ENCODE measurements at places on chromosomes 3 and 15.

GRCh38 chr3:169750665-169751064 lies 14.2 kb downstream of the TERC start:
- DNase-seq: no peak

- peak; percentile 96 for DNase-seq
Observed at GRCh38 chr3:170869645-170870593, at the start of gene RPL22L1. Gene RPL22L1, minus strand, starts transcription at chr3:170870195. Its CDS starts 28 bp downstream, at chr3:170870167.

- no peak for DNase-seq
Observed at GRCh38 chr3:43964640-43965039, 273.9 kb downstream of the ABHD5 start.

- DNase-seq: no peak
Observed at GRCh38 chr15:38547255-38547997, 17.2 kb downstream of the RASGRP1 start.

DNA sequence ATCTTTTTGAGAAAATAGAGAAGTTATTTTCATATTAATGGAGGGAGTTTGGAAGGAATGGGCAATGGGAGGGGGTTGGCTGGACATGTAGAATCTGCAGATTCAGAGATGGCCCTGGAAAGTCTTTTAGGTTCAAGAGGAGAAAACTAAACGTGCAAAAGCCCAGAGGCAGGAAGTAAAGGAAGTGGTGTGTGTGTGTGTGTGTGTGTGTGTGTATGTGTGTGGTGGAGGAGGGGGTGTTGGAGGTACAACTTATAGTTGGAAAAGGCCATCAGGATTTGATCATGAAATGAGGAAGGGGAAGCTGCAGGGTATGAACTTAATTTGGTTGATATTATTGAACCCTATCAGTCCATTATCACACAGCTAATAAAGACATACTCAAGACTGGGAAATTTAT lies 5.6 kb upstream of the LPP start:
- no peak for DNase-seq

GRCh38 chr3:158430448-158430847 lies 140.5 kb upstream of the MLF1 start:
- no peak for DNase-seq

- no peak for DNase-seq
Observed at GRCh38 chr3:125462722-125463299, 57.2 kb downstream of the SNX4 start.

DNA sequence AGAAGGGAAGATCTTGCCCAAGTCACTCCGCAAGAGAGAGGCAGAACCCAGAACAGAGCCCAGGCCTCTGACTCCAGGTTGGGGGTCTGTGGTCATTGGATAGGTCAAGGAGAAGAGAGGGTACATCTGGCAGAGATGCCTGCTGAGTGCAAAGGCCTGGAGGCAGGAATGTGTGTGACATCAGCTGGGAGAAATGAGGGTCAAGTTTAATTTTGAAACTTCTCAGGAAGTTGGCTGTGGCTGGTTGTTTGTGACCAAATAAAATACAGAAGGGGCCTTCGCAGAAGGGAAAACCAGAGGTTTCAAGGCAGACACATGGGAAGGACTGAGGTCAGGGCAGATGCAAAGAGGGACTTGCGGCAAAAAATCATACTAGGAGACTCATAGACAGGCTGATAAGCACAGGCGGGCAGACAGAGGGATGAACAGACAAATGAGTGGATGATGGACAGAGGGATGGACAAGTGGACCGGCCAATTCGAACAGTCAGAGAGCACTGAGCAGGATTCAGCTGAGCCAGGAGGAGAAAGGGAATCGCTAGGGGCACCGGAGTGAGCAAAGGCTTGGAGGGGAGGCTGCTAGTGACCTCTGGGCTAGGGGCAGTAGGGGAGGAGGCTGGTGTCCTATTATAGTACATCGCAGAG lies 28.8 kb upstream of the CACNA2D2 start:
- DNase-seq: no peak

- no peak for DNase-seq
Observed at GRCh38 chr15:93196135-93196670, 107.2 kb upstream of the RGMA start.

DNA sequence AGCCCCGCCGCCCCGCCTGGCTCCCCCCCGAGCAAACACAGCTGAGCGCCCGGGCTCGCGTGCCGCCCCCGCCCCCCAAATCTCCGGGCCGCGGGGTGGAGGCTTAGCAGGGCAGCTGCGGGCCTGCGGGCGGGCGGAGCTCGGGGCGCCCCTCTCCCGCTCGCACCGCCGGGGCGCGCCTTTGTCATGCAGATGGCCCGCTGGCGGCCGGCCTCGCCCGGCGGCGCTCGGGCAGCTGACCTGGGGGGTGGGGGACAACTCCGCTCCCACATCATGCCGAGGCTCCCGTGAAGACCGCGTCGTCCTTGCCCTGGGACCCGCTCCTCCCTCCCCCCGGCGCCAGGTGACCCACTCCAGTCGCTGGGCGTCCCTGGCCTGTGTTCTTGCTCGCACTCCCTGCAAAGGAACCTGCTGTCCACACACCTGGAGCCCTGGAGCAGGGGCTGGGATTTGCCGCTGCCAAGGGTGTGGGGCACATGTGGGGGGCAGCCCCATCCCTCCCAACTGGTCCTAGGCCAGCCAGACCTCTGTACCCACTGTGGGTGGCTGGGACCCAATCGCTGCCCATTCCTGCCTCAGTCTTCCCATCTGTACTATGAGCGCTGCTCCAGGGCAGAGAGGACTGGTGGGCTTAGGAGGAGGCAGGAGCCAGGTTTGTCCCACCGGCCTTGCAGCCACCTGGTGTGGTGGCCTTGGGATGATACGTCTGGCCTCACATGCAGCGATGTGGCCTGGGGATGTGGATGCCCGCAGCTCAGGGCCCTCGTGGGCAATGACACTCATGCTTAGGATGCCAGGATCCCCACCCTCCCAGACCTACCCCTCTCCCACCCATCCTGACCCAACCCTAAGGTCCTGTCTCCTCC lies 33.5 kb downstream of the DNAJB8 start:
- no peak for DNase-seq

GRCh38 chr3:50523279-50523811 lies 19.9 kb upstream of the CACNA2D2 start:
- DNase-seq: no peak

GRCh38 chr3:66104535-66104934 lies 65.8 kb upstream of the MAGI1 start:
- DNase-seq: no peak

GRCh38 chr3:67710396-67710795 lies 56.0 kb upstream of the SUCLG2 start:
- DNase-seq: no peak

DNA sequence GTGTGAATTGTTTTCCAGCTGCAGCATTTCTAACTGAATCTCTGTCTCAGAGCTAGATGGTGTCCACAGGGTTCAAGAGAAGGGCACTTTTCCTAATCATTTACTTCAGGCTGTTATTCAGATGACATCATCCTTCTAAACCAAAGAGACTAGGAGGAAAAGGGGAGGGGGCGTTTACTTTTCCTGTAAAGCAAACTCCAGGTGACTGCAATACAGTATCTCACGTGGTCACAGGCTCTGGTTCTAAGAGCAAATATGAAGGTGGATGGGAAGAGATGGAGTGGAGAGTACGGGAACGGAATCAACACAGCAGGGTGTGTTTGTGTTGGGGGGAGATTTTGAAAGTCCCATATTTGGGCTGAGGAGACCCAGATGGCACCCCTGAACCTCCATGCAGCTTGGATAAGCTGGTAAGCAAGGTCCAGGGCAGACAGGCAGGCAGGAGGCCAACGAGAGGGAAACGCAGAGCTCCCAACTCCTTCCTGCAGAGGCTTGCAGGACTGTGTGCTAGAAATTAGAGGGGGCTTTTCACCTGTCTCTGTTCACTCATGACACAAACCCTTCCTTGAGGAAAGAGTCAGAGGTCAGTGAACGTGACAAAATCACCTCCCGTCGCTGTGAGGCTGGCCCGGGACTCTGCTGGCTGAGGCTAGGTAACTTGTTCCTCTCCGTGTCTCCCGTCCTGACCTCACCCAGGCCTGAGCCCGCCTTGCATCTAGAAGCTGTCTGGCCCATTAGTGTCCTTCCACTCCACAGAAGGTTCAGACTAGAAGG lies 151.2 kb downstream of the OPA1 start:
- no peak for DNase-seq

DNA sequence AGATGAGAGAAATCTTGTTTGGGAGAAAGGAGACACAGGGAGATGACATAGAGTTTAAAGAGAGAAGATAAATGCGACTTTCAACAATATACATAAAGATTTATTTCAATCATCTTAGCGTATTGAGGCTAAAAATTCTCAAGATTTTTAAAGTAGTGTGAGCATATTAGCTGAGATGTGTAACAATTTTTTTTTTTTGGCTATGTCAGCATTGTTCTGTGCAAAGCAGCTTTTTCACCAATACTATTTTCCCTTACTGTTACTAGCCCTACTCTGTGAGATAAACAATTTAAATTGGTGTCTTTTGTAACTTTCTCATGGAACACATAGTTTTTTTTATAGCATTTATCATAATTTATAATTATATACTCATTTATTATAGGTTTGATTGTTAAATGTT lies 185.2 kb upstream of the ZNF385D start:
- DNase-seq: no peak

DNA sequence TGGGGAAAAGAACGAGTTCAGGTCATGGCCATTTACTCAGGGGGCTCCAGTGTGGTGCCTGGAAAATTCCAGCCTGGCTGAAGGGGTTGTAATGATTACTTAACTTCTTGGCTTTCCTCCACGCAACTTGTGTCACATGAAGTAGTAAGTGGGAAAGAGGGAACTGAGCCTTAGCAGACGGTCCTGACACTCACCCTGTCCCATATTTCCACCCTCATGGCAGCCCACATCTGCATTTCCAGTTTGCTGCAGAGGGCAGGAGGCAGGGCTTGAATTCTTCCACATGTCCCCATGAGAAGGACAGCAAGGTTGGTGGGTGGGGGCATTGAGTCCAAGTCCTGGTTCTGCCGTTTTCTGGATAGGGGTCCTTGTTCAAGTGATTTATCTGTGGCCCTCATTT lies 7.8 kb upstream of the CAMP start:
- DNase-seq: no peak

- no peak for DNase-seq
Observed at GRCh38 chr3:42717306-42717705, 14.7 kb upstream of the HHATL start.

GRCh38 chr3:126414961-126415660 lies 20.4 kb downstream of the CFAP100 start:
- no peak for DNase-seq

DNA sequence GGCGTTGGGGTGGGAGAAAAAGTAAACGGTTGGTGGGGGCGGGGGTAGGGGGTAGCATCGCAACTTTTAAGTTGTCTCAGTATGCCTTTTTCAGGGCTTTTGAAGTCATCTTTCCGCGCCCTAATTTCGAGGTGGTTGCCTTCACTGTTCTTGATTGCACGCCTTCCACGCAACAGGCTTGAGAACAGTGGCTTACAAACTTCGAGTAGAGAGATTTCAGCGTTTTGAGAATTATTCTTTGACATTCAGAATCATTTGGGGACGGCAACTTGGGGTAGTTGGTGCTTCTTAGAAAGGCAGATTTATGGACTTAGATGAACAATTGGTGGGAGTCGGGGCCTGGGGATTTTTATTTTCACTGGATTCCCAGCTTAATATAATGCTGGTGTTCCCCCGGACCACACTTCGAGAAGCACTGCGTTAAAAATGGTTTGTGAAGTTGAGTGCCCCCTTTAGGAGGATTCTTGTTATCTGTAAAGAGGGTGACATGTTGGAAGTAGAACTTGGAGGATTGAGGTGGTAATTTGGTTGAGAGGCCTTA lies 880 bp downstream of the PPP4R2 start:
- peak; percentile 41 for DNase-seq

- no peak for DNase-seq
Observed at GRCh38 chr3:147406028-147406931, at the start of gene ZIC4. Gene ZIC4, minus strand, starts transcription at chr3:147406543. Its CDS starts 3,746 bp downstream, at chr3:147402797.

GRCh38 chr15:98503970-98504369 lies 144.4 kb upstream of the IGF1R start:
- DNase-seq: no peak

DNA sequence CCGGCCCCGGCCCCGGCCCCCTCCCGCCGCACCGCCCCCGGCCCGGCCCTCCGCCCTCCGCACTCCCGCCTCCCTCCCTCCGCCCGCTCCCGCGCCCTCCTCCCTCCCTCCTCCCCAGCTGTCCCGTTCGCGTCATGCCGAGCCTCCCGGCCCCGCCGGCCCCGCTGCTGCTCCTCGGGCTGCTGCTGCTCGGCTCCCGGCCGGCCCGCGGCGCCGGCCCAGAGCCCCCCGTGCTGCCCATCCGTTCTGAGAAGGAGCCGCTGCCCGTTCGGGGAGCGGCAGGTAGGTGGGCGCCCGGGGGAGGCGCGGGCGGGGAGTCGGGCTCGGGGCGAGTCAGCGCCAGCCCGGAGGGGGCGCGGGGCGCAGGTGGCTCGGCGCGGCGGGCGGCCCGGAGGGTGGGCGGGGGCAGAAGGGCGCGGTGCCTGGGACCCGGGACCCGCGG lies 352 bp downstream of the CHRD start:
- DNase-seq: peak; percentile 8

DNA sequence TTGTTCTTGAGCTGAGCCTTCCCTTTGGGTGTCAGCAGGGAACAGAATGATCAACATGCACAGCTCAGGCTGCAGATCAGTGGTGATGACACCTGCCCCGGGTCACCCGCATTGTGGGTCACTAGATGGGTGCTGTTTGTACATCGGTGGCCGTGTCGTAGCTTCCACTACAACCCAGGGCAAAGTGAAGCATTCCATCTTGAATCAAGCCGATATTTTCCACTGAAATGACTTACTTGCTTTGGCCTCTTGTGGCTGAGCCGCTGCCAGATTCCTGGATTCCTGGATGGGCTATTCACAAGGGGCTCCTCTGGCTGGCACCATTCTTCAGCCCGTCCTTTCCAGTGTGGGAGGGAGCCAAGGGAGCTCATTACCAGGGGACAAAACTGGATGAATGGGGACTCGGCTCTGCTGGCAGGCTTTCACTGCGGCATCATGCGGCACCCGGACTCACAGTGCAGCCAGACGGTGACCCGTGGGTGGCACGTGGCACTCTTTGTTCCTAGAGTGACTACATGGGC lies 65.6 kb downstream of the SLCO3A1 start:
- no peak for DNase-seq

DNA sequence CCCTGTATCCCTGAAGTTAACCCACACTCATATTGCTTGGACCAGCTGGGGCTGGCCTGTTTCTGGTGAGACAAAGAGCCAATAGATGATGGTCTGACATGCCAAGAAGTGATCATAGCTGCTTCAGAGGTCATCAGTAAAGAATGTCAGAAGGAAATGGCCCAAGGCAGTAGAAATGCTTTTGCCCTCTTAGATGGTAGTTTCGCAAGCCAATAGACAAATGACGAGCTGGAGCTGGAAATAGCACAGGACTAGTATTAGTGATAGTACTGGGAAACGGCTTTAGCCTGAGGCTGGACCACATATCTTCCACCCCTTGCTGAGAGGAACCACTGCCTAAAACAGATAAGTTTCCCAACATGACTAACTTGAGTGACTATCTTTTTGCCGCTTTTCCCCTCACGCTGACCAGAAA lies 176.1 kb upstream of the THBS1 start:
- DNase-seq: no peak

GRCh38 chr15:69289342-69290146 lies 9.2 kb upstream of the PAQR5 start:
- no peak for DNase-seq

- DNase-seq: no peak
Observed at GRCh38 chr3:15496341-15496664, 25.2 kb downstream of the COLQ start.
